ENCODE measurements at places on chromosomes 3 and 15. TPM values are rescaled to one million over a fixed set of nuclear protein-coding genes. Genes with fewer than 3 reads are reported as not detected.

Gene NRG4
- total RNA-seq = 1.6 TPM

Gene DNAH12
- 0.08 TPM for total RNA-seq

Gene P2RY1
- total RNA-seq = 20.5 TPM

Gene GPR176
- 0.40 TPM for total RNA-seq

Gene KLHL40
- total RNA-seq = not detected

DNA sequence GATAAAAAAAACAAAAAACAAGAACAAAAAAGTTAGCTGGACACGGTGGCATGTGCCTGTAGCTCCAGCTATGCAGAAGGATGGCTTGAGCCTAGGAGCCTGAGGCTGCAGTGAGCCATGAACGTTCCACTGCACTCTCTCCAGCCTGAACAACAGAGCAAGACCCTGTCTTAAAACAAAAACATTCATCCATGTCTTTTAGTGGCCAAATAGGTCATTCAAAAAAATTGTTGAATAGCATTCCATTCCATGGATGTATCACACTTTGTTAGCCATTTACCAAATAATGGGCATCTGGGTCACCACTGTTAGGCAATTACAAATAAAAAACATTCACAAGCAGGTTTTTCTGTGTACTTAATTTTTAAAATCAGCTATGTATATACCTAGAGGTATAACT lies 139.7 kb downstream of the STAG1 start:
- ATAC-seq = no peak

DNA sequence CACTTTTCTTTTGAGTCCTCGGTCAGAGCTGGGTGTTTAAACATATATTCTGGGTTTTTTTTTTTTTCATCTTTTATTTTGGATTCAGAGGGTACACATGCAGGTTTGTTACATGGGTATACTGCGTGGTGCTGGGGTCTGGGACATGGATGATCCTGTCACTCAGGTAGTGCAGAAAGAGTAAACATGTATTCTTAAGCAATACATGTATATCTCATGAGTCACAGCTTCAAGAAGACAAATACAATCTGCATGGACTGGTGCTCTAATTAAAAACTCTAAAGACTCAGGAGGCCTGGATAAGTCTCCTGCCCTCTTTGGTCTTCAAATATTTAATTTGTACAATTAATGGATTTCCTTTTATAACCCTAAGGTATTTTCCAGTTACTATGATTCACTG lies 50.6 kb upstream of the PHLDB2 start:
- peak; percentile 65 for ATAC-seq

- peak; percentile 2 for ATAC-seq
Observed at GRCh38 chr3:66499881-66500575, 794 bp downstream of the LRIG1 start.

- ATAC-seq = no peak
Observed at GRCh38 chr3:70488131-70488530, 175.7 kb upstream of the MDFIC2 start.

DNA sequence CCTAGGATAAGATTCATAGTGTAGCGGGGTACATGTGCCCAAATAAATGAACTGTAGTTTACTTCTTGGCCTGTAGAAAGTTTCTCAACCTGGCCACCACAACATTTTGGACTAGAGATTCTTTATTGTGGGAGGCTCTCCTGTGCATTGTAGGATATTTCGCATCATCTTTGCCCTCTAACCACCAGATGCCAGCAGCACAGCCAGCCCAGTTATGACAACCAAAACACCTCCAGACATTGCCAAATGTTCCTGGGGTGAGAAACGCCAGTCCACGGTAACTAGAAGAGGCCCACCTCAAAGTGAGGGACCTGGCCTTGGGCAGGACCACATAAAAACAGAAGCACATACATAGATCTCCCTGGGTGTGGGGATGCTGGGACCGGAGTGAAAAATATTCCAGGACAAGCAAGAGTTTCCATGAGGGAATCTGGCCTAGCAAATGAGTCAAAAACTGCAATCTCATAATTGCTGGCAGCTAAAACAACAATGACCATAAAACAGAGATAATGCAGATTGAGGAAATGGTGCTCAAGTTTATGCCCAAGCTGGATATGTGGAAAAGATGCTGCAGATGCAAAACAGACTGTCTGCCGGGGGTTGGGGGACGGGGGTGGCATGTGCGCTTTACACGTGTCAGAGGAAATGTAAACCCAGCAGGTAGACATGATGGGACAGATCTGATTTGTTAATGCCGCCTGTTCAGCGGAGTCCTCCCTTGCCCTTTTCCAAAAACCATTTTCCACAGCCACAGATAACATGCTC lies 39.7 kb downstream of the ARHGEF3 start:
- ATAC-seq = no peak

GRCh38 chr3:152615681-152616080 lies 219.2 kb upstream of the P2RY1 start:
- no peak for ATAC-seq

DNA sequence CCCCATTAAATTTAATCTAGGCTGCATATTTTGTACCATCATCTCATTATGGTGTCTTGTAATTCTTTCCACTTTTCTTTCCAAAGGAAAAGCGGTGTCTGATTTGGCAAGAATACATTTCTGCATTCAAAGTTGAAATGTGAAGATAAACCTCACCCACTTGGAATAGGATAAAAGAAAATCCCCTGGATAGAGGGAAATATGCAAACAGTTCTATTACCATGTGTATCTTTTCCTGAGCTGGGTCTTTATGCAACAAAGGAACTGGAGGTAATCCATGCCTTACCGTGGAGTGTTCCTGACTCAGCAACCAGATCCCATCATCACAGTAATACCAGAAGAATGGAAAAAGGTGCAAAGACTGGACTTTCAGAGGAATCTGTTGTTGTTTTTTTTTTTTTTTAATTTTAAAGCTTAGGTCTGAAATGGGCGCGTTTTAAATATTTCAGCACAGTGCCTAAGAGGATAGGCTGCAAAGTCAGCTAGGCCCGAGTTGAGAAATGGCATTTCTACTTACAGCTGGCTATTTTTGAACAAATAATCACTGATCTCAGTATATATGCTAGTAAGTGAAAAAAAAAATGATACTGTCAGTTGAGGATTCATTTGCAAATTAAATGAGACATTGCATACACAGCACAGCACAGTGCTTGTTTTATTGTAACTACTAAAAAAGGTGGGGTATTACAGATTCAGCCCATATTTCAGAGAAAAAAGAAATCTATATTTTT lies 55.5 kb upstream of the ADAMTS9 start:
- ATAC-seq = no peak

- no peak for ATAC-seq
Observed at GRCh38 chr3:98613616-98614015, 20.2 kb upstream of the CPOX start.

DNA sequence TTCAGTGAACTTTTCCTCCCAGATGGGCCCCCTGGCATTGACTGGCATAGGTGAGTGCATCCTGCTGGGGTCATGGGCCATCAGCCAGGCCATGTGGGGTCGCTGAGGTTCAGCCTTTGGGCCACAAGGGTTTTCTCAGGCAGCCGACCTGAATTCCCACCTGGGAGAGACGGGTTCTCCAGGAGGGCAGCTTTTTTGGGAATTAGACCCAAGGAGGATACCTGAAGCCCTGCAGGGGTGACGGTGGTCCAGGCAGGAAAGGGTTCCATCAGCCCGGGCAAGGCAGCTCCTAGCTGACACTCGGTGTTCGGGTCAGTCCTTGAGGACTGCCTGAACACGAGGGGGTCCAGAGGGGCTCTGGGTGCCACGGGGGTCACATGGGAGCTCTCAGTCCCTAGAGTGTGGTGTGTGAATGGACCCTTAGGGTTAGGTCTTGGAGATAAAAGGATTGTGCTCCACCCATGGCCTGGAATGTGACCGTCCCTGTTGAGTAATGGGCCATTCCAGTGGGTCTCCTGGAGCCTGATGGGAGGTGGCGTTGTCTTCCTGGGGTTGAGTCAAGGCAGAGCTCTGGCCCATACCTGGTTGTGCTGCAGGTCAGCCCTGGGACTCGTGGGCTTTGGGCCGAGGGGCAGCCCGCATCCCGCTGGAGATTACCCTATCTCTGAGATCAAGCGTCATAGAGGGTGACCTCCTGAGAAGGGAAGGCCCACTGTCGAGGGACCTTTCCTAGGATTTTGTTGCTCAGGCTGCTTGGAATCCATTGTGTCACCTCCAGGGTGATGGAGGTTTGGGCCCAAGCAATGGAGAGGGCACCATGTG lies 192.8 kb downstream of the UBE3A start:
- no peak for ATAC-seq

- peak; percentile 61 for ATAC-seq
Observed at GRCh38 chr3:188950832-188951489, 220.8 kb upstream of the TPRG1 start.
